ENCODE measurements at places on chromosomes 12 and 14. TPM values are rescaled to one million over a fixed set of nuclear protein-coding genes. Genes with fewer than 3 reads are reported as not detected.

DNA sequence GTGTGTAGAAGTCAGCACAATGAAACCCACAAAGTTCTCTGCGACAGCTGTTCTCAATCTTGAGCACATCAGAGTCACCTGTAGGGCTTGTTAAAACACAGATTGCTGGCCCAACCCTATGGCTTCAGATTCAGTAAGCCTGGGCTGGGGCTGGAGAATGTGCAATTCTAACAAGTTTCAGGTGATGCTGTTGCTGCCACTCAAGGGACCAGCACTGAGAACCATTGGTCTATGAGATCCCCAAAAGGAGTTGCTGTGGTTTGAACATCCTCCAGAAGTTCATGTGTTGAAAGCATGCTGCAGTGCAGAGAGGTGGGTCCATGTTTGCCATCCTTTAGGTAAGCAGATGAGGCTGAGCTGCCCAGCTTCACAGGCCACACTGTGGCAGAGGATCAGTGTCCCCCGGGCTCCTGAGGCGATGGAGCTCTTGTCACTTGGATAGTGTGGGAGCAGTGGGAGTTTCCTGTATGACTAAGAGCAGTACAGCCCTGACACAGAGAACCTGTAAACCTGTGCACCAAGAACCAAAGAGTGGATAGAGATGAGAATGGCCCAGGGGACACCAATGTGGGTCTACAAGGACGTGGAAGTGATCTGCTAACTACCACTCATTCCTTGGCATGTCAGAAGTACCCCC is 8.0 kb upstream of the RTRAF start:
- H3K4me3 ChIP-seq = no peak overlapping the region
- H3K4me1 ChIP-seq = peaks cover 3% of the 10 kb centered on the region
- no peaks in the 10 kb centered on the region for H3K27me3 ChIP-seq
- DNase-seq = no peak

- H3K27ac ChIP-seq = no peak overlapping the region
- no peak overlapping the region for H3K4me3 ChIP-seq
- H3K36me3 ChIP-seq = no peaks in the 10 kb centered on the region
- no peak for DNase-seq
- H3K4me1 ChIP-seq = no peaks in the 10 kb centered on the region
- H3K27me3 ChIP-seq = no peaks in the 10 kb centered on the region
These were observed 107.9 kb upstream of the WSCD2 start for GRCh38 chr12:108021141-108021540.

GRCh38 chr14:90658541-90658967 is 157.7 kb downstream of the TTC7B start:
- no peak overlapping the region for H3K4me3 ChIP-seq
- no peak for DNase-seq

Gene TBX3
- 41.4 TPM for total RNA-seq

- peak; percentile 11 for DNase-seq
- H3K27me3 ChIP-seq = no peaks in the 10 kb centered on the region
- H3K27ac ChIP-seq = no peak overlapping the region
- no peaks in the 10 kb centered on the region for H3K4me1 ChIP-seq
- no peak overlapping the region for H3K4me3 ChIP-seq
These were observed 58.1 kb downstream of the TRHDE start for GRCh38 chr12:72330301-72330700.

- DNase-seq = no peak
- H3K27me3 ChIP-seq = no peaks in the 10 kb centered on the region
- H3K4me1 ChIP-seq = peaks cover 14% of the 10 kb centered on the region
- no peak overlapping the region for H3K4me3 ChIP-seq
- no peak overlapping the region for H3K27ac ChIP-seq
These were observed 4.6 kb downstream of the APPL2 start for GRCh38 chr12:105231396-105231795.
